ENCODE measurements at places on chromosomes 13 and 19.

- DNase-seq, result peak; percentile 21
Measured at GRCh38 chr13:97344265-97345175, 89.4 kb upstream of the RAP2A start.

DNA sequence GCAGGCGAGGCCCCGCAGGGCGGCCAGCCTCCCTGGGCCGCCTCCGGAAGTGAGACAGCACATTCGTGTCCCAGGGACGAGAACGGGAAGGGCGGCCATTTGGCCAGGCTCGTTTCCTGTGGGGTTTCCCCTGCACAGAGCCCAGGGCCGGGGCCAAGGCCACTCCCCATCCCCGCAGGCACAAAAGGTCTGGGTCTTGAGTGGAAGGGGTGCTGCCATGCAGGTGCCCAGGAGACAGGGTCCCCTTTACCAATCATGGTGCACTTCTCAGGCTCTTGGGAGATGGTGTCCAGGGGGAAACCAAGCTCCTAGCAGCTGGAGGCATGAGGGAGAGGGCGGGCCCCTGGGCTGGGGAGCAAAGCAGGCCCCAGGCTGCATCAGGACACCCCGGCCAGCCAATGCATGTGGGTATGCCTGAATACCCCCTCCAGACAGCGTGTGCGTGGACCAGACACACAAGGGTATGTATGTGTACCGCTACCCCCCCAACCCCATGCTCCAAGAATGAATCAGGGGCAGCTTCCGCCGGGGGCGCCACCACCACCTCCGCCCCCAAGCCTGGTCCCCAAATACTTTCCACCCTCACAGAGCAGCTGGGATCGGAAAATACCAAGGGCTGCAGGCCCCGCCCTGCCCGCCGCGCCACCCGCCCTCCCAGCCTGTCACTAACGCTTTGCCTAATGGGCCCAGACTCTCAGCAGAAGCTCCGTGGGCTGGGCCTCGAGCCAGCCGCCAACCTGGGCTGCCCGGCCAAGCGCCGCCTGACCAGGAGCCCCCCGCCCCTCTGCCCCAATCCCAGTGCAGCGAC lies 37.6 kb upstream of the NANOS3 start:
- DNase-seq, result peak; percentile 79

DNA sequence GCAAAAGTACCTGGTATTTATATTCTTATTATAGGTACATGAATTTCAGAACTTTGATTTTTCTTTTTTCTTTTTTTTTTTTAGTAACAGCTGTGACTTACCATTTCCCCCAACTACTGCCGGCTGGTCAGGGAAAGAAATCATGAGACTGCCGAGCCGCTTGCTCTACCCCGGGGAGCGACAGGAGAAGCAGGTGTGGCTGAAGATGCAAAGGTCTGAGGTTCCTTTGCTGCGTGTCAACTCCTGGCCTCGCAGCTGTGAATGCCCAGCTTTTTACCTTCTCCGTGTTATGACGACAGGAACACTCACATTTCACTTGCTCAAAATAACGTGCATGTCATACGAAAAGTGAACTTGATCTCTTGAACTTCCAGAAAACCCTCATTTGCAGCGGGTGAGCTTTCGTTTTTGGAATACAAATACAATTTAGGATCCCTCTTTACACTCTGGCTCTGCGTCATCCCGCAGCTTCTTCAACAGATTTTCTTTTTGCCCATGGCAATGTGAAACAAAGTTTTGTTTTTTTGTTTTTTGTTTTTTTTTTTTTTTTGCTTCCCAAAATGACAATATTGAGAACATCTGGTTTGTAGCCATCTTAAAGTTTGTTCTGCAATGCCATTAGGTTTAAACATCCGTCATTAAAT lies 117.9 kb downstream of the EFNB2 start:
- DNase-seq, result no peak

- DNase-seq, result no peak
Measured at GRCh38 chr13:98216135-98216565, 39.1 kb upstream of the RNF113B start.

- no peak for DNase-seq
Measured at GRCh38 chr19:46466536-46467196, 4.7 kb downstream of the PNMA8A start.

DNA sequence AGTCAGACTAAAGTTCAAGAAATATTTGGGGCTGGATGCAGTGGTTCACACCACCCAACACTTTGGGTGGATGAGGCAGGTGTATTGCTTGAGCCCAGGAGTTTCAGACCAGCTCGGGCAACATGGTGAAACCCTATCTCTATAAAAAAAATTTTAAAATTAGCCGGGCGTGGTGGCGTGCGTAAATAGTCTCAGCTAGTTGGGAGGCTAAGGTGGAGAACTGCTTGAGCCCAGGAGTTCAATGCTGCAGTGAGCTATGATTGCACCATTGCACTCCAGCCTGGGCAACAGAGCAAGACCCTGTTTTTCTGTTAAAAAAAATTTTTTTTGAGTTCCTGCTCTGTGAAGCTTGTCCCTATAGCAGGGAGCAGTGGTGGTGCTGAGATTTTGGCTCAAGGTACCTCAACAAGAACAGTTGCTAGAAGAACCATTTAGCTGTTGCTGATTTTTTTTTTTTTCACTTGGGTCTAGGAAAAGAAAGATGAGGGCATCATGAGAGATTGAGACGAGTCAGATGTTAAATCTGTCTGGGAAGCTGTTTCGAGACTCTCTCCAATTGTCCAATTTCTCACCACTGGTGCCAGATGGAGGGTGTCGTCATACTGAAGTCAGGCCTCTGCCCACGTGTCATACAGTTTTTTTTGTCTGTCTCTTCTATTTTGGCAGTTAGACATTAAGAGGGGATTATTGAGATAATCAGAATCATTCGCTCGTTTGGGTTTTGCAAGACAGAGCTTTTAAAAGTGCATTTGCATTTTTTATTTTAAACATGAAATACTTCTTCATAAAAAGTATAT lies 3.7 kb downstream of the SLC25A42 start:
- no peak for DNase-seq

DNA sequence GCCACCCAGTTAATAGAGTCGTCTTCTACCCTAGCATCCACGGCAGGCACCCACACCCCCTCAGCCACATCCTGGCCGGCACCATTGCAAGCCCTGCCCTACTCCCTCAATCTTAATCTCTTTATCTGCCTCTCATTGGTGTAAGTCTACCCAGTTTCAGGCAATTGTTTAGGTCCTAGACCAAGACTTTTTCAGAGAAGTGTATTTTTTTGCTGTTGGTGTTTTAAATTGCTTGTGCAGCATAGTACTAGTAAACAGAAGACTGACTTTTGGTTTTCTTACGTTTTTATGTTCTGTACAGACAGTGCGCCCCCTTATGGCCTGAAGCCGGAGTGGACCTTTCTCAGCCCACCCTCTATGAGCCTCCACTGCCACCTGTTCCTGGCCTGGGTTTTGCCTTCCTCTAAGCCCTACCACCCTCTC lies 2.3 kb upstream of the LCP1 start:
- DNase-seq, result peak; percentile 46
